ENCODE measurements at places on chromosomes 5 and 9.

- DNase-seq: no peak
Observed at GRCh38 chr5:120614531-120615180, 150.6 kb downstream of the PRR16 start.

DNA sequence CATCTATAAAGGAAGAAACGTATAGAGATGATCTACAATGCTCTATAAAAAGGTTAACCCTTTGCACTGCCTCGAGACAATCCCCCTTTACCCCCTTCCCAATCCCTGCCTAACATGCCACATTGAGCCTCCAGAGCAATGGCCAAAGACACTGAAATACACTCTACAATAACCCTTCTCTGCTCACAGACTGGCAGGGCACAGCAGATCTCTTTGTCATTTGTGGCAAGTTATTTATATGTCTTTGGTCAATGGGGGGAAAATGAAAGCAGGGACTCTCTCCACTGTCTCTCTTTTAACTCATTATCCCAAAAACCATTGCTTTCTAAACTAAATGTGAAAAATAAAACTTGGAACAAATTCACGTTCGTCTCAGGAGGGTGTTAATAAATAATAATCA lies 51.7 kb downstream of the PTCH1 start:
- DNase-seq: no peak

DNA sequence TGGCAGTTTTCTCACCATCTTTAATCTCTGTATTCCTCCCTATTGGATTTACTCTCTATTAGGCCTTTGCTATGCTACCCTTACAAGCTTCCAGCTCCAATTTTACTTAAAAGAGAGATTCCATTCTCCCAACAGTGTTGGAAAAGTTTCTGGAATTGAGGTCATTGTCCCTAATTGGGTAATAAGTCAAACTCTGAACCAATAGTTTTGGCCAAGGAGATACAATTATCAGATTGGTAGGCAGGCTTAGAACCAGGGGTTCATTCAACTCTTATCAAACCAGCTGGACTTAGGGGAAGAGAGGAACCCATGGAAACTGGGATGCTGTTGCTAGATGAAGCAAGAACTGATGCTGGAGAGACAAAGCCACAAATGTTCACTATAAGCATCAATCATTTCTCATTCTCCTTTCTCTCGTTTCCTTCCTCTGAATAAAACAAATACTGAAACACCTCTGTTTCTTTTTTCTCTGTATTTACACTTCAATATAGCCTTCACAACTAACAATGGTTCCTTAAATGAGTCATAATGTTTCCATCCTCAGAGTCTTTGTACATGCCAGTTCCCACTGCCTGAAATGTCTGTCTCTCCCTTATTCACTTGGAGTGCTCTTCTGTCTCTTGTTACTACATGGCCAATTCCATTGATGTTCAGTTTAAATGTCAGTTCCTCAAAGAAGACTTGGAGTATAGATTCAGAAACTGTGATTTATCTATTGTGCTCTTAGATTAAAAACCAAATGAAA lies 587.3 kb downstream of the GABRG2 start:
- DNase-seq: no peak

- no peak for DNase-seq
Observed at GRCh38 chr5:125198270-125198974, 452.0 kb upstream of the ZNF608 start.

DNA sequence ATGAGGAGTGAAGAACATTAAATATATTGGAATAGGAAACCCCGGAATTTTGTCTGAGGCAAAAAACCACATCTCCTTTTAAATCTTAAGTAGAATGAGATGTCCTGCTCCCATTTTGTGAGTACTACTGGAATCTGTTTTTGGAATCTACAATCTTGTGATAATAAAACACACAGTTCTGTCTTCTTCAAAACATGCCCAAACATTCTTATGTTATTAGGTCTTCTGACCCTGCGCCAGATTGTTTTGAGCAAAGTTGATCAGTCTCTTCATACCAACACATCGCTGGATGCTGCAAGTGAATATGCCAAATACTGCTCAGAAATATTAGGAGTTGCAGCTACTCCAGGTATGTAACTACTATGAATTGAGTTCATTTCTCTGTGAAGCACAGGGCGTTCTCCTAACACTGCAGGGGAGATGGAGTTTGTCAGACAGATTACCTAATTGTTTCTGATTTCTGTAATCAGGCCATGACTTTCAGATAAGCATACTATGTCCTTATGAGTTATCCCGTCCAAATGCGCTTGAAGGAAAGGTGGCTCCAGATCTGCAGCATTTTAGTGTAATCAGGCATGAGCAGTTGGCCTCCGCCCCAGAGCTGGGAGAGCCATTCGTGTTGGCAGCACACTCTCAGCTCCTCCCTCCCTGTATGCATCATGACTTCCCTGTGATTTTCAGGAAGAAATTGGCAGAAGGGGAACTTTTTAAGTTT lies 88.0 kb downstream of the NLN start:
- DNase-seq: no peak

DNA sequence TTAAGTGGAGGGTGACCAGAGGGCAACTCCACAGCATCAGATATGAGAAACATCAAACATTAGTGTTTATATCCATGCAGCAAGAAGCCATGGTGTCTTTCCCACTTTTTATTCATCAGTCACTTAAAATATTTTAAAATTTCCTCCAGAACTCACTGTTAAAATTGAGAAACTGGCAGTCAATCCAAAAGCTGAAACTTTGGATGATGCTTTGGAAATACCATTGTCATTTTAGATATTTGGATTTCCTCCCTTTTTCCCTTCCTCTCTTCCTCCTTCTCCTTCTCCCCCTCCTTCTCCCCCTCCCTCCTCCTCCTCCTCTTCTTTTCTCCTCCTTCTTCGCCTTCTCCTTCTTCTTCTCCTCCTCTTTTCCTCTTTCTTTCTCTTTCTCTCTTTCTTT lies 33.1 kb upstream of the NTRK2 start:
- DNase-seq: no peak

DNA sequence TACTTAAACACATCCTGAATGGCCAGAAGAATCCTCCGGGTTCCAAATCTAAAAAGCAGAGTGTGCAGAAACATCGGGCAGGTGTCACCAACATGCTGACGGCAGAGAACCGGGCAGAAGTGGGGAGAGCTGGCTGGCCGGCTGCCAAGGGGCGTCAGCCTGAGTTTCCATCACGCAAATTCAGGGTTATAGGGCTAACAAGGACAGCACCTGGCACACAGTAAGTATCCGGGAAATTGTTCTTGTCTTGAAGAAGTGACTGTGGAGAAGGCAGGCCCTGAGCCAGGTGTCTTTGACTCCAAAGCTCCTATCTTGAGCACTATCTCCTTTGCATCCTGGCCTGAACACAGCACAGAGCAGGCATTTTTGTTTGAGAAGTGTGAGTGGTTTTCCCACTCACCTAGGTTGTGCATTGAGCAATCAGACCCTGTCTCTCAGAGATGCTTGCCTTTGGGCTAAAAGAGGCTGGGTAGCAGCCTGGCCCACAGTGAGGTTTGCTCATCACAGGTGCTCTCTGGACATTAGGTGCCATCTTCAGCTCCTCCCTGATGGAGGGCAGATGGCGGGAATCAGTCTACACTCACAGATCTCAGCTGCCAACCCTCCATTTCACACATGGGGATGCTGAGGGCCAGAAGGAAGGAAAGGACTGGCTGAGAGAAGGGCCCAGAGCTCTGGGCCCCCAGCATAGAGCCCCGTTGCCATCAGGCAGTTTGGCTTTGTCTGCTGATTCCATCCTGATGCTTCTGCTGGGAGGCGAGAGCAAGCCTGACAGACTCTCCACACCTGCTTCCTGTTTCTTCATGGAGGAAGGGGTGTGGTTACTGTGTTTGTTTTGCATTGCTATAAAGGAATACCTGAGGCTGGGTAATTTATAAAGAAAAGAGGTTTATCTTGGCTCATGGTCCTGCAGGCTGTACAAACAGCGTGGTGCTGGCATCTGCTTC lies 52.8 kb downstream of the WHRN start:
- no peak for DNase-seq

GRCh38 chr5:150036513-150036912 lies 36.0 kb downstream of the HMGXB3 start:
- DNase-seq: no peak

DNA sequence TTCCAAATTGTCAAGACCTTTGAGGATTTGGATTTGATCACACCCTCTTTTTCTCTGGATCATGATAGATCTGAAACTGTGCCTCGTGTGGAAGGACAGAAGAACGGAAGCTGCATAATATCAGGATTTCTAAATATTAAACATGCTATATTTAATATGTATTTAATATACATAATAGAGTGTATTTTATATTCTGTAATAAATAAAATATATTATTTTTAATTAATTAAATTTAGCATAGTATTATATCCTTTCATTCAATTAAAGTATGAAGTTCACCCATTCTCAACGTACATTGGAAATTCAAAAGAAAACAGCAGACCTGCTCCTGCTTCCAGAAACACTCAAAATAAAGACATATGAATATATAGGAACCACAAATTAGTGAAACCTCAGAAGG lies 70.6 kb upstream of the GLIS3 start:
- DNase-seq: no peak

- DNase-seq: no peak
Observed at GRCh38 chr9:123883634-123884033, 46.3 kb downstream of the DENND1A start.

GRCh38 chr5:6407558-6408259 lies 29.4 kb upstream of the MED10 start:
- no peak for DNase-seq

GRCh38 chr5:172423379-172424110 lies 30.8 kb downstream of the SH3PXD2B start:
- DNase-seq: no peak

GRCh38 chr9:80127920-80128319 lies 556.2 kb downstream of the TLE4 start:
- no peak for DNase-seq

DNA sequence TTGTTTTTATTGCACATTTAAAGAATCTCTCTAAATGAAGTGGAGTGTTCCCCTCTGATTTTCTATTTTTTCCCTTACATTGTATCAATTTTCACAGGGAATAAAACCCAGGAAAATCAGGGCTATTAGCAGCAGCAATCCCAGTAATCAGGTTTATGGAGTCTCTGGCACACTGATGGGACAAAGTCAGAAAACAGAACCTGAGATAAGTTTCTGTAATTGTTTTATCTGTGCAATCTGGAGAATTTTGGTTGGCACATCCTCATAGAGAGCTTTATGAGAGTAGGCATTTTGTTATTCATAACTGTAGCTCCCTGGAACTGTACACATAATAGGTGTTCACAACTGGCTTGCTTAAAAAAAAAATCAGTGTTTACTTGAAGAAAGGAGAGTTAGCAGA lies 96.9 kb upstream of the IL6ST start:
- DNase-seq: no peak
